ENCODE measurements at places on chromosomes 1 and 21. TPM values are rescaled to one million over a fixed set of nuclear protein-coding genes. Genes with fewer than 3 reads are reported as not detected.

TNNI3K gene
- 1.3 TPM for total RNA-seq

IFNLR1 gene
- total RNA-seq = 11.1 TPM

HES3 gene
- total RNA-seq = not detected

IQCC gene
- 1.2 TPM for total RNA-seq

CSTB gene
- 148 TPM for total RNA-seq

OR2T29 gene
- not detected for total RNA-seq

NBPF6 gene
- not detected for total RNA-seq

CHI3L2 gene
- total RNA-seq = 50.3 TPM

LIN28A gene
- total RNA-seq = not detected

IGSF21 gene
- total RNA-seq = 3.2 TPM

RAB25 gene
- total RNA-seq = 62.0 TPM

ETNK2 gene
- 3.6 TPM for total RNA-seq

CHIT1 gene
- total RNA-seq = 751 TPM

FAM72B gene
- total RNA-seq = 0.55 TPM

IRF6 gene
- 17.9 TPM for total RNA-seq

DNA sequence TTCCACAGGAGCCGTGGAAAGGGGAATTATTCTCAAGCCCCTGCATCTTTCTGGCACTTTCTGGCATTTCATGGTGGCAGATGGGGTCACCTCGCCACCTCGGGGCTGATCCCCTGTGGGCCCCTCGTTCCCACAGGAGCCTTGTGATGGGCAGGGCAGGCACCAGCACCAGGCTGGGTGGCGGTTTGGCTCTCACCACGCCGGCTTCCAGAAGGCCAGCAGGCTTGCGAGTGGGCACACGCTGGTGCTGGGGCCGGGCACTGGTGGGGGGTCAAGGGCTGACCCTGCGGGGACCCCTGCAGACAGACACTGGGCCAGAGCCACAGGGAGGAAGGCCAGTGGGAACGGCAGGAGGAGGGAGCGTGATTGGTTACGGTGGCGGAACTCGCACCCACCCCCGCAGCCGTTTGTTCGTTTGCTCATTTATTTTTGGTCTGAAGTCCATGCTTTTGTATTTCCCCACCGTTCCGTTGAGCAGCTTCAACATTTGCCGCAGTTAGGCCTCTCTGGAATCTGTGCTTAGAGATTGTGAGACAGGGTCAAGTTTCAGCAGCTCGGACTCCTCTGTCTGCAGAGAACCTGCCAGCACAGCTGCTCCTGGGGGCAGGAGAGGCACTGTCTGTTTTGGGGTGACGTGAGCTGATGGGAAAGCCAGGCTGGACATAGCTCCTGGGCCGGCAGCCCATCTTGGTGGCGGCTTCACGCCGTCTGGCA lies 5.3 kb downstream of the COL18A1 start:
- no peak for DNase-seq
- no peak overlapping the region for H3K4me3 ChIP-seq
- H3K36me3 ChIP-seq = no peaks in the 10 kb centered on the region
- H3K27me3 ChIP-seq = peaks cover 10% of the 10 kb centered on the region
- peaks cover 9% of the 10 kb centered on the region for H3K4me1 ChIP-seq
- H3K27ac ChIP-seq = no peak overlapping the region

- no peaks in the 10 kb centered on the region for H3K27me3 ChIP-seq
- no peak for DNase-seq
- H3K36me3 ChIP-seq = no peaks in the 10 kb centered on the region
- H3K27ac ChIP-seq = no peak overlapping the region
- no peak overlapping the region for H3K4me3 ChIP-seq
- H3K4me1 ChIP-seq = no peaks in the 10 kb centered on the region
Observed at GRCh38 chr1:217191441-217191840, 439.4 kb downstream of the GPATCH2 start.

GRCh38 chr1:32666901-32667566 lies 16.0 kb downstream of the RBBP4 start:
- H3K36me3 ChIP-seq = peaks cover 99% of the 10 kb centered on the region
- DNase-seq = peak; percentile 78

DNA sequence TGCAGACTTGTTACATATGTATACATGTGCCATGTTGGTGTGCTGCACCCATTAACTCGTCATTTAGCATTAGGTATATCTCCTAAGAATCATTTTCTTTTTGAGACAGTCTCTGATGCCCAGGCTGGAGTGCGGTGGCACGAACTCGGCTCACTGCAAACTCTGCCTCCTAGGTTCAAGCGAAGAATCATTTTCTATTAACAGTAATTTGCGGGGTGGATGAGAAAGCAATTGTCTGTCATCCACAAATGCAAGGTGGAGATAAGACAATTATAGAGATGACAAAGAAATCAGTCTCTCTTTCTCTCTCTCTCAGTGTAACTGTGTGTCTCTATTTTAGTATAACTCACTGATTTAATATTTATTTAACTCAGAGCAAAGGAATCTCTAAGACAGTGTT lies 131.0 kb upstream of the KIAA1614 start:
- no peak overlapping the region for H3K4me3 ChIP-seq
- H3K36me3 ChIP-seq = no peaks in the 10 kb centered on the region
- no peaks in the 10 kb centered on the region for H3K27me3 ChIP-seq
- DNase-seq = no peak

DNA sequence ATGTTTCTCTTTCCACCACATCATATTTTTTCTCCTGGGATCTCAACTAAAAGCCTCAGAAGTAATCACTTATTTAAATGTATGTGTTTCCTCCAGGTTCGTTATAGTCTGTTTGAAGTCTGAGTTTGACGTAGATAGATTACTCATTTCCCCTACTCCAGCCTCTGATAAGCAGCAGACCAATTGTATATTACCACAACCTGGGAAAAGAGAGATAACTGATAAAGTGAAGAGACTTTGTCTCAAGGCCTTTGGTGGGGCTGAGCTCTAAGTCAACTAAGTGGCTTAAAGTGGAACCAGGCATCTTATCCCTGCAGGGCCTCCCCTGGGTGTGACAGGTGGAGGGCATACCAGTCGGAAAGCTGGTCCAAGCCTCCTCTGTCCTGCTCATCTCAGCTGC lies 34.9 kb upstream of the CACNA1E start:
- H3K27ac ChIP-seq = no peak overlapping the region
- H3K4me1 ChIP-seq = no peaks in the 10 kb centered on the region

DNA sequence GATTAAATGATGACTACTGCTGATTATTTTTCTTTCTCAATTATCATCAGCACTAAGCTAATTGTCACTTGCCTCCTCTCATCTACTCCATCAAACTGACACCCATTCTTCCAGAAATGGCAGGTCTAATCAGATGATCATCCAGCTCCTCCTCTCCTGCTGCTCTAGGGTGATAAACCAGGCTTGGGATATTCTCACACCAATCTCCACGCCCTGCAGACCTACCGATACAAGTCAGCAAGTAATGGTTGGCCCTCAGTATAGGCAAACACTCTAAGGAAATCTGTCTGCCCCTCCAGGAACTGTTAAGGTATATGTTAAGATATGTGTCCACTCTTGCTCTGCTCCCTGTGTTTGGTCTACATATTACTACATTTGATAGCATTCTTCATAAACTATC lies 36.3 kb upstream of the C1orf21 start:
- H3K4me1 ChIP-seq = no peaks in the 10 kb centered on the region
- no peak for DNase-seq
- no peak overlapping the region for H3K27ac ChIP-seq
- no peaks in the 10 kb centered on the region for H3K27me3 ChIP-seq

DNA sequence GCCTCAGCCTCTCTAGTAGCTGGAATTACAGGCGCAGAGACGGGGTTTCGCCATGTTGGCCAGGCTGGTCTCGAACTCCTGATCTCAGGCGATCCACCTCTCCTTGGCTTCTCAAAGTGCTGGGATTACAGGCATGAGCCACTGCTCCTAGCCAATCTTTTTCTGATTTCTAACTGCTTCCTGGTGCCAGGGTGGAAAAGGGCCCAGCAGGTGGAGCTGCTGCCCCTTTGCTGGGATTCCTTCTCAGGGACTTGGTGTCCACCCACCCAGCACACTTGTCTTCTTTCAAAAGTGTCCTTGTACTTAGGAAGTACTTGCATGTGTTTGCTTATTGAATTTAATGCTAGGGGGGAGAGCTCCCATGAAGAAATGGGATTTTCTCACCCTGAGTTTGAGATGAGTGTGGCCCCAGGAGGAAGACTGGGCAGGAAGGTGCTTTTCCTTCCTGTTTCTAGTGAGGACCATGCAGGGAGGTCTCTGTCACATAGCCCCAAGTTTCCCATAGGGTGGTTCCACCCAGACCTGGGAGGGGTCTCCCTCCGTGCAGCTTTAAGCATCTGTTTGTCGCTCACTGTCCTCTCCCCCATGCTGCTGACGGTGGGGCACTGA lies 14.2 kb downstream of the UTP11 start:
- H3K4me1 ChIP-seq = peaks cover 22% of the 10 kb centered on the region
- H3K27me3 ChIP-seq = no peaks in the 10 kb centered on the region
- no peak overlapping the region for H3K27ac ChIP-seq
- DNase-seq = peak; percentile 88

GRCh38 chr1:10594595-10595223 lies 120.0 kb downstream of the PEX14 start:
- no peaks in the 10 kb centered on the region for H3K36me3 ChIP-seq
- H3K4me1 ChIP-seq = peaks cover 20% of the 10 kb centered on the region
- no peak for DNase-seq
- no peak overlapping the region for H3K27ac ChIP-seq

GRCh38 chr1:155251566-155251965 lies 3.7 kb downstream of the ENTREP3 start:
- no peaks in the 10 kb centered on the region for H3K36me3 ChIP-seq
- H3K4me3 ChIP-seq = no peak overlapping the region
- no peak for DNase-seq
- no peak overlapping the region for H3K27ac ChIP-seq

DNA sequence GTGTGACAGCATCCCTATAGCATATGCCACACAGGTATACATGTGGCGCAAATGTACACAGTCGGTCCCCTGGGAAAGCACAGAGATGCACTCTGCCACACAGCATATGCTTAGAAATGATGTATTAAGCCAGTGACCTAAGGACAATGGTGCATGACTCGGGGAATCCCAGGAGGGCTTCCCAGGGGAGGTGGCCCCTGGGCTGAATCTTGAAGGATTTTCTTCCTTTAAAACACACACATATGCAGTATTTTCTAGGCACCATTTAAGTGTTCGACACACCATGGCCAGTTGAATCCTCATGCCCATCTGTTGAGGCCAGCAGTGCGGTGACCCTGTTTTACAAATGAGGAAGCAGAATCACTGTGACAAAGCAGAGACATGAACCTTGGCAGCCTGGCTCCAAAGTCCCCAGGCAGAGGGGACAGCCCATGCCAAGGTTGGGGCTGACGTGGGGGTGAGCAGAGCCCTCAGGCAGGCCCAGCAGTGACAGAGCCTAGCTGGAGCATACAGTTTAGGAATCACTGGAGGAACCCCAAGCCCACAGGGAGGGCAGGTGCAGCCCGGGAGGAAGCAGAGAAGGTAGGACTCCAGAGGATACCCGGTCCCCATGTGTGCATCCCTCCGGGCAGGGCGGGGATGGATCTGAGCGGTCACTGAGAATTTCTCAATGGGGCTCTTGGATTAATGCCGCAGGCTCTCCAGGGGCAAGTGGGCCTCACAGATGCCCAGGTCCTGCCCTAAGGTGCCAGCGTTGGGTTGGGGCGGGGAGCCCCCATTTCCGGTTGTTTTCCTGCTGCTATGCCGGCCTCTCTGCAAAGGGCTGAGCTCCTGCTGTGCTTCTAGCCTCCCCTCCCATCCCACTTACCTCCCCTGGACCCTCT lies 28.4 kb downstream of the WNT3A start:
- peaks cover 8% of the 10 kb centered on the region for H3K4me1 ChIP-seq
- no peaks in the 10 kb centered on the region for H3K36me3 ChIP-seq
- peak; percentile 25 for DNase-seq
- H3K4me3 ChIP-seq = no peak overlapping the region
- H3K27ac ChIP-seq = no peak overlapping the region

- no peak for DNase-seq
- peaks cover 2% of the 10 kb centered on the region for H3K36me3 ChIP-seq
- H3K27ac ChIP-seq = peak within 1 kb of the TSS; percentile 93
Observed at GRCh38 chr1:159009704-159010361, at the start of gene IFI16. TSS of gene IFI16 (plus strand) at chr1:159009907. CDS start at chr1:159014681, 4,774 bp downstream.

DNA sequence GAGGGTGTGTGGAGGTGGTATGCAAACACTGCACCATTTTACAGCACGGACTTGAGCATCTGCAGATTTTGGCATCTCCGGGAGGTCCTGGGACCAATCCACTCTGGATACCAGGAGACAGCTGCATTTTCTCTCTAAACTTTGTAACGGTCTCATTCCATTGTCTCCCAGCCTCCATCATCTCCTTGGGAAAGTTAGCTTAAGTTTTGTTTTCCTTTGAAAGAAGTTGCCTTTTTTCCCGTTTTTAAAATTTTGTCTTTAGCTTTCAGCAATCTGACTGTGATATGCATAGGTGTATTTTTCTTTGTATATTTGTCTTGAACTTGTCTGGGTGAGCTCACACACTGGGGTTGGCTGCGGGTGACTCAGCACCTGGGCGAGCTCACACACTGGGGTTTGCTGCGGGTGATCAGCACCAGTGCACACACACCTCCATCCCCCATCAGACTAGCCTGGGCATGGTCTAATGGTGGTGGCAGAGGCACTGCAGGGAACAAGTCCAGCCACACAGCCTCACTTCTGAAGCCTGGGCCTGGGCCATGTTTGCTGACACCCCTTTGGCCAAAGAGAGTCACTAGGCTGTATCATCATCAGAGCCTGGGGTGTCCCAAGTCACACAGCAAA lies 32.1 kb upstream of the COL18A1 start:
- no peaks in the 10 kb centered on the region for H3K36me3 ChIP-seq
- H3K27me3 ChIP-seq = no peaks in the 10 kb centered on the region
- H3K4me1 ChIP-seq = no peaks in the 10 kb centered on the region
- H3K4me3 ChIP-seq = no peak overlapping the region

DNA sequence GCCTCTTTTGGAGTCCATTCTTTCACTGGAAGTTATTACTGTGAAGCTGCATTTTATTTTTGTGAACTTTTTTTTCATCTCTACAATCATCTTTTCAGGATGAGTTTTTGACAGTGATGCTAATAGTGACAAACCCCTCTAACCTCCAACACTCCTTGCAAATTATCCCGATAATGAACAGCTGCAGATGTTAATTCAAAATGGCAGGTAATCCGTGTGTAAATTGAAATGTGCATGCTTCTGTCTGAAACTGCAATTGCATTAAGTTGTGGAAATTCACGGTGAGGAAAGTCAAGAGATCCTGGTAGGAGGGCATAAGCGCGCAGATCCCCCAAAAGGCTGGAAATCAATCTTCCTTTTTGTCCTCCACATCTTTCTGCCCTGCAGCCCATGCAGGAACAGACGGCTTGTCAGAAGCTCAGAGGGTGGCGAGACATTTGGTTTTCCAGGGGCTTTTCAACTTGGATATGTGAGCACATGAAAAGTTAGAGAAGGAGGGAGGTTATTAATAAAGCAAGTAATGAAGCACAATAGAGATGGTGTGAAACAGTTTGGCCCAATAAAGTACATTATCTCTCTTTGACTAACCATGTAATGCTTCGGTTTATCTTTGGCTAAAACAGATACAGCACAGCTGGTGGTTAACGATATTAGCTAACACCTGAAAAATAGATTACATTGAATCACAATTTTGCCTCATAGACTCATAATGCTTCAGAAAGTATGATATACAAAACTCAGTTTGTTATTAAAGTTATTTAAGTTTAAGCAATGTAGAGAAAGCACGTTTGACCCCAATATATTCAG lies 143.5 kb upstream of the COA6 start:
- H3K4me1 ChIP-seq = no peaks in the 10 kb centered on the region
- H3K36me3 ChIP-seq = no peaks in the 10 kb centered on the region
- DNase-seq = no peak
- peaks cover 23% of the 10 kb centered on the region for H3K27me3 ChIP-seq
